ENCODE measurements at places on chromosomes 4 and X.

DNA sequence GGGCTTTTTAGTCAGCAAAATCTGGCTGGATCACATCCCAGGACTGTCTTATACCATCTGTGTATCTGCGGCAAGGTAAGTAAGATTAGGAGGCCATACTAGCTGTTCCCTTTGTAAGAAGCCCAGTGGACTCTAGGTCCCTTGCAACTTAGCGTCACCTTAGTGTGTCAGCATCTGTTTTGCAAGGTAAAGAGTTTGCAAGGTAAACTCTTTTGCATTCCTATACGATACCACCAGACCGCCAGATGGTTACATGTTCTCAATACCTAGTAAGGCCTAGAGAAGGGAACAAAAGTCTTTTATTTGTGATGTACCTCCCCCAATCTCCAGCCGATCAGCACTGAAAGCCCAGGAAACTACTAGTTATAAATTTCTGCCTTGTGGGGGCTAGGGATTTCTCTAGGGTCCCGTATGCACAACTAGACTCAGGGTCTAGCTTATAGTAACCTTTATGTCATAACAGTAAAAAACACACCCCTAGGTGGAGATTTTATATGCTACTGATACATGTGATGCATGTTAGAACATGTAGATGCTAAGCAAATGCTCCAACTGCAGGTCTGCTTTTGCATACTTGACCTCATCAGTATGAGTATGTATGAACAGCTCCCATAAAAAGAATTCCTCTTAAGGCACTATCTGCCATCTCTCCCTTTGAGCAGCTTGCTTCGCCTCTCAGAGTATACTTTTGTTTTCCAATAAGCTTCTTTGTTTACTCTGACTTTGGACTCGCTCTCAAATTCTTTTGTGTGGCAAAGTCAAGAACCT, 78.4 kb downstream of the KCNIP4 start:
- peak; percentile 42 for DNase-seq

DNA sequence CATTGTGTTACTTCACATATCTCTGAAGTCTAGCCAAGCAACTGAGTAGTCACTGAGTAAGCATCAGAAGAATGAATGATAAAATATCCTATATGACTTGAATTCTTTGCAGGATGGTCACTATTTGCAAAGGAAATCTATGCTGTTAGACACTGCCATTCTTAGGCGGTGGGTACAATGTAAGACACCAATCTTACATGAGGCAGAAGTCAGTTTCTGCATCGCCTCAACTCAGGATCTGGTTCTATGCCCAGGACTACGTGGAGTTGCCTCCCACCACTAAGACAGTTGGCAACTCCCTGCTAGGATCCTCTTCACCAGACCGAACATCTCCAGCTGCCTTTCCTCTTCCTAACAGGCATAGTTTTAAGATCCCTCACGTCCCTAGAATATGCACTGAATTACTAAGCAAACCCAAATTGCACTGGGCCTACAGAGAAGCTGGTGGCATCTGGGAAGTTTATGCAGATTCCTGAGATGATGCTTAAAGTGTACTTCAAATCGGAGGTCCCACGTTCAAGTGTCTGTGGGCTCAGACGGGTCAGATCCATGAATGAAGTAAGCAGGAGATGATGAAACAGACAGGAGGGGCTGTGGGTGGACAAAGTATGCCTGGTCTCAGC, 45.6 kb downstream of the SEL1L3 start:
- DNase-seq, result no peak

DNA sequence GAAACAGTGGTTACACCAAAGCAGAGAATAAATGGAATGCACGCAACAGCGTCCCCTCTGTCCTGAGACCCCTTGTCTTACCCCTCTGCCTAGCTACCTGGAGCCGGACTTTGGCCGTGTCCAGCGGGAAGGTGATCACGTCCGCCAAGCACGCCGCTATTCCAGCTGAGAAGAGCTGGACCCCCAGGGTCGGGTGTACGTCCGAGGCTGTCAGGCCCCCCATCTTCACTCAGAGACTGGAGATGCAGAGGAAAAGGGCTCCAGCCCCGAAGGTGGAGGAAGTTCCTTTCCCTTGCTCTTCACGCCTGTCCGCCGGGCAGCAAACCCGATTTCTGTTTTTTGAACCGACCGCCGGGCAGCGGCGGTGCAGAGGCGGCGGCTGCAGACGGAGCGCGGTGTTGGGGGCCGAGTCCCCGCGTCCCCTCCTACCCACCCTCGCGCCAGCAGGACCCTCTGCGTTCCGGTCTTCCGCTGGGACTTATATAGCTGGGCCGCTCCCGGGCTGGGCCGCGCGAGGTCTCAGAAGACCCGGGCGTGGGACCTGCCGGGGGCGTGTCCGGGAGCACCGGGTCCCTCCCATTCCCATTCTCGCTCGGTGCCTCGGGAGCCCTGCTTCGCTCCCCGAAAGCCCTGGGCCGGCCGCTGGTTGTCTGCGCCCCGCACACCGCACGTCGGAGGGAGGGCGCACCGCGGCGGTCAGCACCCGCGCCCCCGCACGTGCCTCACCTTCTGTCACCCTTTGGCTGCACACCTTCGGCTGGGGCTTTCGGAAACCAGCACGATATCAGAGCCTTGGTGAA, at the start of gene UCP1:
UCP1 (minus strand) TSS at position 455 of the 800 bp plus-strand sequence; CDS start at position 223, 232 bp downstream.
- DNase-seq, result no peak

GRCh38 chr4:128244379-128244778, 43.2 kb downstream of the PGRMC2 start:
- no peak for DNase-seq

- no peak for DNase-seq
These were observed 43.2 kb downstream of the PCDH7 start for GRCh38 chr4:30763321-30763727.

GRCh38 chr4:98786866-98787265, 128.5 kb upstream of the TSPAN5 start:
- no peak for DNase-seq

GRCh38 chr4:3481113-3481531, 18.0 kb downstream of the DOK7 start:
- DNase-seq, result no peak

- no peak for DNase-seq
These were observed 162.0 kb upstream of the MAB21L2 start for GRCh38 chr4:150419939-150420338.

DNA sequence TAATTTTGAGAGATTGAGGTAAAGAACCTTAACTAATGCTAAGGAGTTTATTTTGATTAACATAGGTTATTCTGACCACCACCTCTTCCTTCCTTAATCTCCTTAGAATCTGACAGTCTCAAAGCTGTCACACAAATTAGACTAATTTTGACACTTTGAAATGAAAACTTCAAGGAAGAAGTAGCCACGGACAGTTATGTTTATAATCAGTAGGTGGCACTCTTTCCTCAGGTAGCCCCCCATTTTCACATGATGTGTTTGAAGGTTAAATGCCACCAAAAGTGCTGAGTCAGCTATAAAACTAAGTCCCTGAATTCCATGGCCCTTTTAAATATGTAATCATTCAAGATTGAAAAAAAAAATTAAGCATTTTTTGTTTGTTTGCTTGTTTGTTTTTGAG, 22.4 kb downstream of the TMEM33 start:
- no peak for DNase-seq

DNA sequence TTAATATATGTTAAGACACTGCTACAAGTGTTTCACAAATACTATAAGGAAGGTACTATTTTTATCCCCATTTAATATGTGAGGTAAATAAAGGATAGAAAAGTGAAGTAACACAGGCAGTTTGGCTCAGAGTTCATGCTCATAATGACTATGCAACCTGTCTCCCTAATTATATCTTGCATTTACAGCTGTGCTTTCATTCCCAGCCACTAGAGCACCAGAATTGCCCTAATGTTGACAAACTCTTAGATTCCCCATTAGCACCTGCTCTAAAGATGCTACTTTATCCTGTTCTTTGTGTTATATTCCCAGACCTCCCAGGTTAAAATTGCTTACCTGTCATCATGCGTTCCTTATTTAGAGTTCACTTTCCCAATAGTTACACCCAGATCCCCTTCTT, 833.6 kb downstream of the CCSER1 start:
- no peak for DNase-seq

- DNase-seq, result no peak
These were observed 48.5 kb downstream of the ZCCHC12 start for GRCh38 chrX:118872102-118872566.

- no peak for DNase-seq
These were observed 383.5 kb downstream of the KLHL4 start for GRCh38 chrX:87901060-87901459.

GRCh38 chrX:22795671-22796070, 204.1 kb upstream of the DDX53 start:
- no peak for DNase-seq

DNA sequence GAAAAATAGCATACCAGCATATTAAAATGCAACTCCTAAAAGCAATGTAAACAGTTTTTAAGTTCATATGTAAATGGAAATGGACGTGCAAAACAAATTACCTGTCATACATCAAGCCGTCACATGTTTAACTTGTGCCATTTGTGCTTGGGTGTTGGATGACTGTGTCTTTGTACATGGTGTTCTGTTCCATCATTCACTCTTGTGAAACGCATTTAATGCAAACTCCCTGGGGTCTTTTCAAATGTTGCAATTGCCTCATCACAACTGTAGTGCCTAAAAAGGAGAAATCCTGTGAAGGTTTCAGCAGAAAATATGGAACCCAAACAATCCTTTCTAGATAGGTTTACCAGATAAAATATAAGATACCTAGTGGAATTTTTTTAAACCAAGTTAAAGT, 52.4 kb downstream of the PHOX2B start:
- DNase-seq, result no peak

GRCh38 chrX:153644356-153645125, 2.5 kb upstream of the DUSP9 start:
- DNase-seq, result no peak

DNA sequence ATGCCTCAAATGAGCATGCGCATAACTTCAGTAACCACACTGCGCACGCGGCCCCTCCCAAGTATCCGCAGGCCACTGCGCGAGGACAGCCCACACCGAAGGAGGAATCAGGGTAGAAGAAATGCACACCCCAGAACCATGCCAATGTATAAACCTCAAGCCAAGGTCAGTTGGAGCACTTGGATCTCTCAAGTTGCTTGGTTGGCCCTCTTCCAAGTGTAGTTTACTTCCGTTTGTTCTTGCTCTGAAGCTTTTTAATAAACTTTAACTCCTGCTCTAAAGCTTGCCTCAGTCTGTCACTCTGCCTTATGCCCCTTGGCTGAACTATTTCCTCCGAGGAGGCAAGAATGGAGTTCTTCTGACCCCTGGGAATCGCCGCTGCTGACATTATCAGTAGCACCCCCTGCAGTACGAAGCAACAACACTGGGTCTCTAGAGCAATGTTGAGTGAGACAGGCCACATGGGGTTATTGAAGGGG, 22.0 kb upstream of the SPINK2 start:
- DNase-seq, result no peak

- DNase-seq, result no peak
These were observed 5.8 kb upstream of the CLNK start for GRCh38 chr4:10690185-10690907.

- DNase-seq, result no peak
These were observed 213.6 kb downstream of the PALLD start for GRCh38 chr4:168710353-168710946.

GRCh38 chr4:138588501-138588900, 346.4 kb upstream of the SLC7A11 start:
- no peak for DNase-seq

DNA sequence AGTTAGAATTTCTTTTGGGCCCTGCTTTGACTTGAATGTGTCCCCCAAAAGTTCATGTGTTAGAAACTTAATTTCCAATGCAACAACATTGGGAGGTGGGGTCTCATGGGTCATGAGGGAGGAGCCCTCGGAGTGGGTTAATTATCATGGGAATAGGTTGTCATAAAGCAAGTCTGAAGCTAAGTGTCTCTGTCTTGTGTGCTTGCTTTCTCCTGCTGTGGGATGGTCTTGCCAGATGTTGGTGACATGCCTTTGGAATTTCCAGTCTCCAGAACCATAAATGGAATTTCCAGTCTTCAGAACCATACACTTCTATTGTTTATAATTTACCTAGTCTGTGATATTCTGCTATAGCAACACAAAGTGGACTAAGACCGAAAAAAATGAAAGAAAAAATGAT, 71.6 kb downstream of the RASL11B start:
- DNase-seq, result no peak

DNA sequence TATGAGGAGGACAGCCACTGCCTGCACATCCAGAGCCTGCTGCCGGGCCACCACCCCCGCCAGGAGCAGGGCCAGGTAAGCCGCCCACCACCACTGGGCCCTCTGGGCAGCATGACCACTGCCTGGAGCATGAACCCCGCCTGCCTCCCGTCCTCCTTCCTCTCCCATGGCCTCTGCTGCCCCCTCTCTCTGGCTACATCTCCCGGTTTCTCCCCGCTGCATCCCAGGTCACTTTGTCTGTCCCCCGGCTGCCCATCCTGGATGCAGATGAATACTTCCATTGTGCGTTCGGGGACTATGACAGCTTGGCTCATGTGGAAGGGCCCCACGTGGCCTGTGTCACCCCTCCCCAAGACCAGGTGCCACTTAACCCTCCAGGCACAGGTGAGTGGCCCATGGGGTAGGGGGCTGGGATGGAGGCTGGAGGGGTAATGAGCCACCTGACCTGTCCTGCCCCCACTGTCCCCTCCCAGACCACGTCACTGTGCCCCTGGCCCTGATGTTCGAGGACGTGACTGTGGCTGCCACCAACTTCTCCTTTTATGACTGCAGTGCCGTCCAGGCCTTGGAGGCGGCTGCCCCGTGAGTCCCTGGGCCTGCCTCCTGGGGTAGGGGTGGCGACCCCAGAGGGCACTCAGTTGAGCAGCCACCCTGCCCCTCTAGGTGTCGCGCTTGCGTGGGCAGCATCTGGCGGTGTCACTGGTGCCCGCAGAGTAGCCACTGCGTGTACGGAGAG, 6.0 kb downstream of the PLXNB3 start:
- no peak for DNase-seq

DNA sequence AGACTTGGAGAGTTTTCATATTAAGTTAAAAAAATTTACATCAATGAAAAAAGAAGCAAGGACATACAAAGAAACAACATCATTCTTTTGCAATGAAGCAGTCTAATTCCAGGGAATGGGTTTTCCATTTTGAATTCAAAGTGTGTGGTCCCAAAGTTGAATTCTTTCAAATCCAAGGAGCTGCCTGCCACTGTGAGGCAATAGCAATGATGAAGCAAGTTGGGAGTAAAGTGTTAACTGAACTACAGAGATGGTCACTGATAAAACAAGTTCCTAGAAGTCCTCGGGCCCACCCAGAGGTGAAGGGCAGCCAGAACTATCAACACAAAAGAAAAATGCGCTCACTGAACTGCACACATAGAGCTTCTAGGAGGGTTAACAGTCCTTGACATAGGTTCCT, 115.9 kb downstream of the RAB28 start:
- DNase-seq, result no peak

DNA sequence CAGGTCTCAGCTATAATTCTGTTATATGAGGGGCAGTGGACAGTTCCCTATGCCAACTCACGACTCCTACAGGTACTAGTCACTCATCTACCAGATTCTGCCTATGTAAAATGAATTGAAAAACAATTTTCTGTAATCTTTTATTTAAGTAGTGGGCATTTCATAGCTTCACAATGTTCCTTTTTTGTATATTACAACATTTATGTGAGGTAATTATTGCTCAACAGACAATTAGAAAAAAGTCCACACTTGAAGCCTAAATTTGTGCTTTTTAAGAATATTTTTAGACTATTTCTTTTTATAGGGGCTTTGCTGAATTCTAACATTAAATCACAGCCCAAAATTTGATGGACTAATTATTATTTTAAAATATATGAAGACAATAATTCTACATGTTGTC, 20.4 kb downstream of the EREG start:
- DNase-seq, result no peak
